NCI-H1105 treated with DMSO at 0.1 percent for 48 hours (cell line): ENCODE measurements at places on chromosomes 16 and 17.

- DNase-seq, result no peak
Measured at GRCh38 chr16:17222871-17223401, 247.8 kb downstream of the XYLT1 start.

GRCh38 chr17:82097184-82097918 is 685 bp downstream of the FASN start:
- no peak for DNase-seq

DNA sequence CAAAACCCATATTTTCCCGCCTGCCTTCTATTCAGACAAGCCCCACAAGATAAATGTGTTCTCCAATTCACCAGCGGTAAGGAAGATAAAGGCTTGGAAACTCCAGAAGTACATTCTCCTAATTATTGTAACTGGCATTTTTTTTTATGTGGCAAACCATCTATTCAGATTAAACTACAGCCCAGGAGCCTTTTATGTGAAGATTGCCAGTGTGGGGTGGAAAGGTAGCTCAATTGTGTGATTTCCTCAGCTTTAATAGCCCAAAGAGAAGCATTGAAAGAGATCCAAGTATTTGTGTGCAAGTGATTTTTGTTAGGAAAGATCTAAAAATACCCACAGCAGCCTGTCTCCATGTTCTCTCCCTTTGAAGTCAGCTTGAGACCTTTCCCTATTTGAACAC is 451.4 kb upstream of the CCL2 start:
- DNase-seq, result peak; percentile 38

GRCh38 chr16:88533932-88534637 is 36.1 kb upstream of the ZC3H18 start:
- peak; percentile 34 for DNase-seq

- no peak for DNase-seq
Measured at GRCh38 chr16:71552698-71553503, 24.0 kb downstream of the TAT start.
